Mesendoderm (in vitro differentiated cells): ENCODE measurements at places on chromosomes 4 and X.

DNA sequence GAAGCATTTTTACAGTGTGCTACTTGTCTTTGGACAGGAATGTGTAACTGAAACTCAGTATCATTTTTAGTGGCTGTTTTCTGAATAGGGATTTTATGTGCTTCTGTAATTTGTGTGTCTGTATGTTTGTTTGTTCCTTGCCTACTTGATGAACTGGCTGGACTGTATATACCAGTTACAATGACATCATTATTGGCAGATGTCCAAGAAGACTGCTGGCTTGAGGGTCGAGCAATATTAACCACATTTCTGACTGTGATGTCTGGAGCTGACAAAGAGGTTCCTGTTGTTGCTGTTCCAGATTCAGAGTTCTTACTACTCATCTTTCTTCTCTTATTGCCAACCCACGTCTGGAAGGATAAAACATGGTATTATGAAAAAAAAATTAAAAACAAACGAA lies 33.0 kb downstream of the HDX start:
- DNase-seq, result no peak

DNA sequence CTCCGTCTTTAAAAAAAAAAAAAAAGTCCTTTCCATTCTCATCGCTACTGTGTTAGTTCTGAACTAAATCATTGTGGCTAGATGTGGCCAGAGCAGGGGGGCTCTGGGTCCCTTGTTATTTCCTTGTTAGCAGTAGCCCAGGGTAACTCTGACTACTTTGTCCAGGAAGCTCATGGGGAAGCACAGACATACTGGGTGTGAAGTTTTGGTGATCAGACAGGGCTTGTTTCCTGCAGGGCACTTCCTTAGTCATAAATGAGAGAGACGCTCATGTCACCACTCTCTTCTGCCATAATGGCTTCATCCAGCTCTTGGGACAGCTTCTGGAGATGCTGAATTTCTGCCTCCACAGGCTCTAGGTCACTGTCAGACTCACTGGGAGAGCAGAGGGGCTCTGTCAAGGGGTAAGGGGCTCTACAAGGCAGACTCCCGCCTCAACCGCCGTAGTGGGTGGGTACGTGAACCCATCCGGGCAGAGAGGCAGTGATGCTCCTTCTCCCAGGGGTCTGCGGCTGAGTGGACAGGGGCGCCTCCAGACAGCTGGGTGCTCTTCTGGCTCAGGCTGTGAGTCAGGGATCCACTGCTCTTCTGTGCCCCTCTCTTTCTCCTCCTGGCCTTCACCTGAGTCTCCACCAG lies 12.9 kb downstream of the STIM2 start:
- DNase-seq, result peak; percentile 47

DNA sequence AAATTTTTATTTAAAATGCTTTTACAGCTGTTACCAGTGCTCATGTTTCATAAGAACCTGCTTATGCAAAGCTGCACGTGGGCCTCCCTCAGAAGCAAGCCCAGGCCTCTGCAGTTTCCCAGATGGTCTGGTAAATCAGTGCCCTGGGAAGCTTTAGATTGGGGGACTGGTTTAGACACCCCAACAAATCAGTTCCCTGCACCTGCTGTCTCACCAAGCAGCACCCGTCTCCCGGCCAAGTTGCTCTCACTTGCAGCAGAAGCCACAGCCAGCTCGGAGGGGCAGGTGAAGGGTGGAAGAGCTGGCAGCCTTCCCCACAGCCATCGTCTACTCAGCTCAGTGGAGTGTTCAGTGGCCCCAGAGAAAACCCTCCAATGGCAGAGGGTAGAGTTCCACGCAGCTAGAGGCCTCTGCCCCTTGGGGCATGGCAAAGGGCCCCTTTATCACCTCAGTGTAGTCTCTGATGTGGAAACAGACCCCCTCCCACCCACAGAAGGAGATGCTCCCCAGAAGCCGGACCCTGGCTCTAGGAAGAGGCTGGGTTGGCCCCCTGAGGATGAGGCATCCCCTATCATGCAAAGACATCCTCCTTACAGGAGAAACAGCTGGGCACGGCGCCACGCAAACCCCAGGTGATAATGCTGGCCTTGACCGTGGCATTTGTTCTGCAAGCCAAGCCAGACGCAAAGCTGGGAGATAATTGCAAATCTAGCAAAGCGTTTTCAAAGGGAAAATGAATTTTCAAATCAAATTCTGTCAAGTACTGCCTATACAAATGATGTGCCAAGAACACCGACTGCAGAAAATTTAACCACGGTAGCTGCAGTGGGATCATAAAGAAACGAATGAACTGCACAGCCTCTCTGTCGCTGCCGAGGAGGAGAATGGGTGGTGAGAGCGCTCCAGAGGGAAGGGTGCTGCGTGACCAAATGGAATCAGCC lies 51.9 kb downstream of the ZFYVE28 start:
- no peak for DNase-seq

DNA sequence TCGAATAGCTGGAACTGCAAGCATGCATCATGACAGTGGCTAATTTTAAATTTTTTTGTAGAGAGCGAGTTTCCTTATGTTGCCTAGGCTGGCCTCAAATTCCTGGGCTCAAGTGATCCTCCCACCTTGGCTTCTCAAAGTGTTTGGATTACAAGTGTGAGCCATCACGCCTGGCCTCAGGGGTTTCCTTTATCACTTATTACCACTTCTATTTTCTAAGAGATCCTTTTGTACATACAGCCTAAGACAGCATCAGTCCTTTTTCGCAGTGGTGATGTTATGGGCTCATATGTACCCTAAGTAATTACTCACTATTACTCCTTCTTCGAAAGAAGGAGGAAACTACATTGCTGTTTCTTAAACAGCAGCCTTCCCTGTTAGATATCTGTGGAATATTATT lies 54.1 kb upstream of the CDKN2AIP start:
- DNase-seq, result no peak

DNA sequence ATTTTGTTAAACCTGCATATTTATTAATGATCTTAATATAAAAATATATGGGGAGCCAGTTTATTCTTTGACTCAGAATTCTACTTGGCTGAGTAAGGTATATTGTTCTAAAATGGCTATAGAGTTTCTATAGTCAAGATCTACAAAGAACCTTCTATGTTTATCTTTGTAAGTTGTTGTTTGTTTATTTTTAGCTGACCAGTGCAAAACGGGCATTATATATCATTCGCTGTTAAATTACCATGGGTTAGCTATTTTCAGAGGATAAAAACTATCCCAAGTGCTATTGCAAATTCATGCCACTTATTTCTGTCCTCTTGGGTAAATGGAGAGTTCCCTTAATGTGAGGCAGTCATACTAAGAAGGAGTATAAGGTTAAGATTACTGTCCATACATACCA lies 5.3 kb upstream of the SPOCK3 start:
- DNase-seq, result no peak

- peak; percentile 61 for DNase-seq
These were observed 207.9 kb upstream of the FAM241A start for GRCh38 chr4:111937368-111937767.

DNA sequence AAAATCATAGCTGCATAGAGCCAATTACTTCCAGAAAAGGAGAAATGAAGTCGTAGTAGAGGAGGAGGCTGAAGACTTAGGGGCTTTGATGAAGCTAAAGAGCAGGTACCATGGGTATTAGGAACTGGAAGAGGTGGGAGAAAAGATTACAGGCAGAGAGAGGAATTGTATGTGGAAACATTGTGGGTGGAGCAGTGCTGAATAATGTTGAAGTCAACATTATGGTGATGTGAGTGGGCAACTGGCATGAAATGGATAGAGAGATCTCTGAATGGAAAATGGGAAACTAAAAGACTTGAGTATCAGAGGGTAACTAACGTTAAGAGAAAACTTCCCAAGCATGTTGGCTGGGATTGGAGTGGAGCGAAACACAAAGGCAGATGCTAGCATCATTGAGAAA lies 92.5 kb downstream of the AREG start:
- DNase-seq, result no peak
